ENCODE measurements at places on chromosomes 5 and 9.

DNA sequence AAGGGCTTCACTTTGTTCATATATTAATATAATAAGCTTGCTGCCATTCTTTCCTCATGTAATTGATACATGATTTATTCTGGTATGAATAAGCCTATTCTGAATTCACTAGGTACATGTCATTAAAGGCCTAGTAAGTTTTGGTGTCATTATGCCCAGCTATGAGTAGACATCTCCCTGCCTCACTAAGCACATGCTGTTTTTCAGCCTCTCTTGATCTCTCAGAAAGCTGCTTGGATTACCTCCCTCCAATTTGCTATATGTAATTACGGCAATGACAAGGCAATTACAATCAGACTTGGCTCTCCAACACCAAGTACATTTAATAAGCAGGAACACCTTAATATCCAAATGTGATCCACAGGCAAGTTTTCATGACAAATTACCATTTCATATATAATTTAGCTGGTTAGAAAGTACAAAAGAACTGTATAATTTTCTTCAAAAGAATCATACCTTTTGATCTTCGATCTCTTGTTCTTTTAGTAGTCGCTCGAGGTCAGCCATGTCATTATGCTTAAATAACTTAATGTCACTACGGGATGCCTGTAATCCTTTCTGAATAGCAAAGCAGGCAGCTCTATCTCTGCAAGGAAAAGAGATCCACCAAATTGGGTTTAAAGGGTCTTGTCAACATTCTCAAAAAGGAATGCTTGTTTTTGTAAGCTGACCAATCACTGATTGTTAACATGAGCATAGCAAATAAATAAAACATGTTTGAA, 56.3 kb downstream of the SPTLC1 start:
- no peak for DNase-seq

DNA sequence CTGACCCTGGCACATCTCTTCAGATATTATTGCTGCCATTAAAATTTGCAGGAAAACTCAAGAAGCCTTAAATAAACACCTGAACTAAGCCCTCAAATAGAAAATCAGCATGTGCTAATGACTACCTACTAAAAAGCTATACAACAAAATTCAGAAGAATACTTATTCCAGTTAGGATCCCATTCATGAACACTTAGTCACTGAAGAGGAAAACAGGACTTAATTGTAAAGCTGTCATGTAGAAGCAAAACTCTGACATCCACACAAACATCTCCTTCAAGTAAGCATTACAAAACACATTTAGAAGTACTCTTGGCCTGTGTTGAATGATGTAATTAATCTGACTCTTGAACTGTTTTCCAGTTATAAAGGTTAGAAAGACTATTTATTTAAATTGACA, 19.9 kb downstream of the ELL2 start:
- no peak for DNase-seq

GRCh38 chr5:177475563-177476427, 2.4 kb upstream of the DBN1 start:
- DNase-seq = no peak

- no peak for DNase-seq
Observed at GRCh38 chr9:31582071-31582470, 802.4 kb upstream of the ACO1 start.

- DNase-seq = no peak
Observed at GRCh38 chr5:57432876-57433275, 49.7 kb downstream of the ACTBL2 start.

- no peak for DNase-seq
Observed at GRCh38 chr9:74861773-74862474, 25.8 kb downstream of the TRPM6 start.

- DNase-seq = peak; percentile 61
Observed at GRCh38 chr9:130421802-130422276, 22.9 kb upstream of the ASS1 start.

- DNase-seq = peak; percentile 33
Observed at GRCh38 chr9:125747765-125748445, 732 bp downstream of the PBX3 start.

DNA sequence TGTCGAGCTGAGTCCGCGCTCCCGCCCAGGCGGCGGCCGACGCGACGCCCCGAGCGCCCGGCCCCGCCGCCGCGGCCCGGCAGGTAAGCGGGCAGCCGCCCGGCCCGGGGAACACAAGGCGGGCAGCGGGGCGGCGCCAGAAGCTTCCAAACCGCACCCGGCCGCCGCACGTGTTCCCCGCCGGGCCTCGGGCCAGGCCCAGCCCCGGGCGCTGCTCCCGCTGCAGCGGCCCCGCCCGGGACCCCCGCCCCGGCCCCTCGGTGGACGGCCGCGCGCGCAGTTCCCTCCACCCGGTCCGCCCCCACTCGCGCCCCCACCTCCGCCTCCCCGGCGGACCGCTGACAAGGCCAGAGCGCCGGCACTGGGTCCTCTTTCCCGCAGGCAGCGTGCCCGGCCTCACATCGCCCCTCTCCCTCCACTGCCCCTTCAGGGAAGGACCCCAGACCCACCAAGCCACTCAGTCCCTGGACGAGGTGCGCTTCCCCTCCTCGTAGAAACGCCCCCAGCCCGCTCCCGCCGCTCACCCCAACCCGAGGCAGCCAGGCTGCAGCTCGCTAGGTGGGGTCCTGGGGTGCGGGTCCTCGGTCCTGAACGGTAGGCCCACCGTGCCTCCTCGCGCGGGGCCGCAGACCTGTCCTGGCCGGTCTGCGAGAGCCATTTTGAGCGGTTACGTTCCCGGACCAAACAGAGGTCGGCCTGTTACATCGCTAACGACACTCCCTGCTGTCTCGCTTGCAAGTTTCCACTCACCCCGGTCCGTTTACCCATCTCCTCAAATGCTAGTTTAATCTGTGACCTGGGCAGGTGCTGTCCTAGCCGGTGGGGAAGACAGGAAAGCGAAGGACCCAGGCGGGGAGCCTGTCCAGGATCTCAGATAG, 475 bp downstream of the WDR5 start:
- DNase-seq = no peak

GRCh38 chr9:76357555-76357954, 36.7 kb downstream of the RFK start:
- no peak for DNase-seq

GRCh38 chr5:1175801-1176472, 25.5 kb upstream of the SLC6A19 start:
- no peak for DNase-seq

GRCh38 chr5:102554728-102555127, 55.9 kb upstream of the SLCO6A1 start:
- peak; percentile 12 for DNase-seq

GRCh38 chr5:144659634-144660227, 489.1 kb downstream of the KCTD16 start:
- DNase-seq = no peak

GRCh38 chr5:127961006-127961762, 122.4 kb upstream of the SLC12A2 start:
- DNase-seq = no peak

DNA sequence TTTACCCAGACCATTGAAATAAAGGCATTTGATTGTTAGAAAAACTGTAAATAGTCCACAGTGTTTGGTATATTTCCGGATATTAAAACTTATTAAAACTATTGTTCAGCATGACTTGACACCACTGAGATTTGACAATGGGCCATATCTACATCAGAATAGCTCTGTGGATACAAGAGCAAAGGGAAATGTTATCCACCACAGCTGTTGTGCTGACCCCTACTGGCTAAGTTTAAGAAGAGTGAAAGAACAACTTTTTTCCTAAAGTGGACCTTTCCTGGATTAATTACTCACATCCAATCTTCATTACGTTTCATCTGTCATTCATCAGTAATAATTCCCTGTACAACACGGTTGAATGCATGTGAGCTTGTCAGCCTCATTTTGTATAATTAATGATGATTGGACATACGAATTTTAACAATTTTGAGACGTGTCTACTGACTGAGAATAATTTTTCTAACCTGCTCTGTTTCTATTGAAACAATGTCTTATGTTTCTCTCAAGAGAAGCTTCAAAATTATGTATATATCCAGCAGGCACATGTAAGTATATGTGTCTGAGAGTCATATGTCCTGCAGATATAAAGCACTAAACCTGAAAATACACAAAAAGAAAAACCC, 1952.6 kb downstream of the MAT2B start:
- DNase-seq = no peak

GRCh38 chr9:33381231-33381791, 21.1 kb downstream of the AQP7 start:
- DNase-seq = no peak

DNA sequence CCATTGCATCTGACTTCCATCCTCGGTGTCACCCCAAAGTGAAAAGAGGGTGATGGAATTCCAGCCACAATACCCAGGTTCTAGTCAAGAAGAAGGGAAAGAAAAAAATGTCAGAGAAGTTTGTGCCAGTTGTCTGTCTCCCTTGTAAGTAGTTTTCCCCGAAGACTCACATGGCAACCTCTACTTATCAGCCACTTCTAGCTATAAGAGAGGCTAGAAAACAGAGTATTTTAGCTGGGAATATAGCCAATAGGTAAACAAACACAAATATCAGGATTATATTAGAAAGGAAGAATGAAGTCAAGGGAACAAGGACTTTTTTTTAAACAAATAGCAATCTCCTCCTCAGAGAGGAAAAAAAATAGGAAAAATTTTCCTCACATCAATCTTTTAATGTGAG, 12.2 kb upstream of the ISL1 start:
- DNase-seq = peak; percentile 33

GRCh38 chr5:57231607-57232006, 57.7 kb downstream of the GPBP1 start:
- DNase-seq = no peak

DNA sequence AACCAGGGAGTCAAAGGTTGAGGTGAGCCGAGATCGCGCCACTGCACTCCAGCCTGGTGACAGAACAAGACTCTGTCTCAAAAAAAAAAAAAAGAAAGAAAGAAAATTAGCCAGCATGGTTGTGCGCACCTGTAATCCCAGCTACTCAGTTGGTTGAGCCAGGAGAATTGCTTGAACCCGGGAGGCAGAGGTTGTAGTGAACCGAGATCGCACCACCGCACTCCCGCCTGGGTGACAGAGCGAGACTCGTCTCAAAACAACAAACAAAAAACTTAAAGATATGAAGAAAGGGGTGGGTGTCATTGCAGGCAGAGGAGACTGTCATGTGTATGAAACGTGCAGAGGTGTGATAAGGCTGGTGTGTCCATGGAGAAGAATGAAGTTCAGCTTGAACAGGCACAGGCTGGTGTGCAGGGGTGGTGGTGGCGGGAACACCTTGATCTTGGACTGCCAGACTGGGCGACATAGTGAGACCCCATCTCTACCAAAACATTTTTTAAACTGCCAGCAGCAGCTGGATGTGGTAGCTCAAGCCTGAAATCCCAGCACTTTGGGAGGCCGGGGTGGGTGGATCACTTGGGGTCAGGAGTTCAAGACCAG, 69.6 kb downstream of the UGCG start:
- no peak for DNase-seq

DNA sequence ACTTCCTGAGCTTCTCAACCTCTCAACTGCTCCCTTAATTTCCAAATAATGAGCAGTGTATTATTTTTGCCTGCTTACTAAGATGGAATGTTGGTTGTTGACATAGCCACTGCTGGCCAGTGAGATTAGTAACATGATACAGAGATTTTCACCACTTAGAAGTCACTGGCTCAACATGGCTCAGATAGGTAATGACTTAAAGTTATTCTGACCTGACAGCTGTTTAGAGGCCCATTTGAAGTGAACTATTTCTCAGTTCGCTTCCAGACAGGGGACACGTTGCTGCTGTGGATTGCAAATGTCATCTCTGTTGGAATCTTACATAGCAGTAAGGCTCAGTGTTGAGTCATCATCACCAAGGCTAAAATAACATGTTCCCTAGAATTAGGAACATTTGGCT, 490.2 kb downstream of the TLE4 start:
- DNase-seq = no peak

DNA sequence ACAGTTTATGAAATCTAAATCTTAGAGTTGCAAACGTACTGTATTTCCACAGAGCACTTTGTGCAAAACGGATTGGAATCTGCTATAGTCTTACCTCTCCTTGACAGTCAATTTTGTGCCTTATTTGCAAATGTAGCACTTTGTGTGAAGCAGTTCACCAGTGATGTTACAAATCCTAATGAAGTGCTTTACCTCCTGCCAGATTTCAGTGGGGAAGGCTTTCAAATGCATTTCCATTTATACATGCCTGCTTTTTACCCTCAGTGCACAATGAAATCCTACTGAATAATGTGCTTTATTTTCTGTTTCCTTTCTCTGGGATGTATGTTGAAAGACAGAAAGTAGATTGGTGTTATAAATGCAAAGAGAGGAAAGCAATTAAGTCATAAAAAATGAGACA, 2141.6 kb upstream of the C9orf72 start:
- no peak for DNase-seq

DNA sequence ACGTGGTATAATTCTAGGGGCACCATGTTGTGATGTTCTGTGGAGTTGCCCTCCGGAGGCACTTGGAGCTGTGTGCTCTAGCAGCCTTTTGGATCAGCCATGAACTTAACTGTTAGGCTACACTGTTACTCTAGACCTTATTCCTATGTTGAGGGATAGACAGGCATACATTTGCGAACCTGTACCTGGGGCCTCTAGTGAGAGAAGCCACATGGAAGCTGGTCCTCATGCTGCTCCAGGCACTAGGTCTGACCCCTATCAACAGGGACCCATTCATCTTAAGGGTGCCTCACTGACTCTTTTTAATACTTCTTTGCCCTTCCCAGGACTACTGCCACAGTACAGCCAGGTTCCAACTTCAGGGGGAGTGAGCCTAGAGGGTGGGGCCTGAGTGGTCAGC, 594.8 kb downstream of the RAB3C start:
- DNase-seq = no peak

DNA sequence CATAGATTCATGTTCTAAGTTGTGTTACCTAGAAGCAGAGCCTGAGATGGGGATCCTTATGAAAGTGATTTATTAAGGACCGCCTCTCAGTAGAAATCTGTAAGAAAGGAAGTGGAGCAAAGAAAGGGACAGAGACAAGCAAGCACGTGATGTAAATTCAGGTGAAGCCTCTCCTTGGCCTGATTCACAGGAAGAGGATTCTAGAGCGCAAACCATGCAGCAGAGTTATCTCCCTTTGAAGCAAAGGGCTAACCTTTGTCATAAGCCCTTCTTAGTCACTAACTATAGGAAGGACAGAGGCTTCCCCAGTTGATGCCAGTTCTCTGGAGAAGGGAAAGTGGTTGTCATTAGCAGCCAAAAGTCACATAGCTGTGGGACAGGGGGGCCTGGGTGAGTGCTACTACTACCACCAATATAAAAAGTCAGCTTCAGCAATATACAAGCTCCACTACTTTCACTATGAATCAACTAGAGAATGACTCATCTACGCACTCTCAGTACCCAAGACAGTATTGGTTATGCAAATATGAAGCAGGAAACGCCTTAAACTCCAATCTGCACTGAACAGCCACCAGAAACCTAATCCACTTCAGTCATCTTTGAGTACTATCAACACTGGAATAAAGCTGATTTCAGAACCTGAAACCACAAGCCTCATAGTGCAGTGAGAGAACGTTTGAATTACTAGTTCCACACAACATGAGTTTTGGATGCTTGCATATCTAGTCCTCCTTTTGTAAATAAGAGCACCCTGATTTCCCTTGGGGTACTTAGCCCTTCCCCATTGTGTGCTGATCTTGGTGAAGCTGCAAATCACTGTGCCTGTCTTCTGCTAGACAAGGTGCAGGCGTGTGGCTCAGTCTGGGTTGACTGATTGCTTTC, 162.7 kb downstream of the ZNF608 start:
- DNase-seq = peak; percentile 12

Measured in NCI-H345 (cell line).